ENCODE measurements at places on chromosomes 2 and 18.

DNA sequence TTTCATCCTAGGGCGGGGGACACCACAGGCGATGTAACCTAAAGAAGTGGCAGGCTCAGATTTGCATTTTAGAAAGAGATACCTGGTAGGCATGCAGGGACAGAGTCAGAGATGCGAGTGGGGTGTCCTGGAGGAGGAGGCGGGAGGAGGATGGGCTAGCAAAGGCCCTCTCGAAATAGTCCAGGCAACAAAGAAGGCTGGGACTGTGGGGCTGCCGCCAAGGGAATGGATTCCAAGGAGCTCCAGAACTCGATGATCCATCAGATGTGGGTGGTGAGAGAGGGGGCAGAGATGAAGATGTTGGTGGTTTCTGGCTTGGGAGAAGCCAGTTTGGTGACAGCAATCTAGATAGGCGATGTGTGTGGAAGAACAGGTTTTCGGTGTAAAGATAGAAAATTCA, 12.5 kb upstream of the INPP5D start:
- DNase-seq: no peak

DNA sequence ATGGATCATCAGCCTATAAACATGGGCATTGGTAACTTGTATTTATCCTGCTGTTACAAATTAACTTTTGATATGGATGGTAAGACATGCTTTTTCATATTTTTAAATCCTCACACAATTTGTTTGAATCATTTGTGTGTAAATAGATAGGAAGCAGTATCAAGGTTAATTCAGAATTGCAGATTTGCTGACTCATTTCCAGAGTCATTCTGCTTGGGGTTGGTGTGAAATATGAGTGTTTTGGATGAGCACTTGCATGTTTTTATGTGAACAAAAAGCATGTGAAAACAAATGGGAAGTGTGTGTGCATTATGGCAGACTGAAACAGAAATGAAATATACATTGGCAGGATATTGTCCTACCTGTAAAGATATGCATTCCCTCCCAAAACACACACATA, 11.8 kb downstream of the CCDC85A start:
- no peak for DNase-seq

DNA sequence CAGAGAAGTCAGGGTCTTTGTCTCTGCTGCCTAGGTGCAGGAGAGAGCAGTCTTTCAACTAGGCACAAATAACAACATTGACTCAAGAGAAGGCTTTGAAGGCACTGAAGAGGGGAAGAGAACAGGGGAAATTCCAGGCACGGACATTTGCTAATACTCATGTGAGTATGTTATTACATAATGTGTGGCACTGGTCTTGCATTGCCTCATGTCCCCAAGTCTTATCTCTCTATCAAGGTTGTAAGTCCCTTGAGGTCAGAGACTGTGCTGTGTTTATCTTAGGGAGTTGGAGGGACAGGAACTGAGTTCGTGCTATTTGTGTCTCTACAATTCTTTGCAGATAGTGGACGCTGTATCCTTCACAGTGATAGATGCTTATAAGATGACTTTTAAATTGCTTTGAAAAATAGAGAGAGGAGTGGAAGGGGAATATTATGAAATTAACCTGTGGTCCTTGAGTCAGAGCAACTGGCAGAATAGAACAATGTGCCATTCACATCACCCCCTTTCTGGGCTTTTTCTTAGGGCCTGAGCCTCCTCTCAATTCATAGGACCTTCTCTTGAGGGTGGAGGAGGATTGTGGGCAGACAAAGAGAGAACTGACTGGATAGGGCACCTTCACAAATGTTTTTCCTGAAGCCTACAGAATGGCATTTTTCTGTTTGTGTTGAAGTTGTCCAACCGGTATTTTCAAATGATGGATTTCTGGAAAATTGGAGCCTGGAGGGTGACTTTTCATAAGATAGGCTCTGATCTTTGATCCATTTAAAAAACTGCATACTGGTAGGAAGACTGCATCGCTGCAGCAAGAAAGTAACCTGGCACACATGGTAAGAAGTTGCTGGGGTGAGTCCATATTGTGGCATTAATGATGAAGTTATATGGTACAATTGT, 96.6 kb upstream of the CXCR4 start:
- DNase-seq: no peak

DNA sequence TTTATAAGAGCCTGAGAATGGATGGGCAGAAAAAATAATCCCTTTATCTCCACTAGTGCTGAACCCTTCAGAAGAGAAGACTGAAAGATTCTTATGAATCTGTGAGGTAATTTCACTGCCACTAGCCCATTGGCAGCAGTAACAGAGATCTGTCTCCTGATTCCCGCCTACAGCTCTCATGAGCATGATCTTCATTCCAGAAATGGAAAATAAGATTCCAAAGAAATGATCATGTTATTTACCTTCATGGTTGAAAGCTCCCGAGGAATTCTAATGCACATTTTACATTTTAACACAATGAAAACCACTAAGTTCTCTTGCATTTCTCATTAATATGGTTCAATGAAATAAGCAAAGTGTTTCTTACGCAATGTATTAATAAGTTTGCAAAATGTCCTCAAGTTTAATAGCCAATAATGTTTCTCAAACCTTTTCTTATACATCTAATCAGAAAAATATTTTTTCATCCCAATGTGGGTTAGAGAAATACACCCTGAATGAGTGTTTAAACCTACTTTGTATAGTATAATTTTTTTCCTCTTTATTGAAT, 905.6 kb downstream of the TMEM182 start:
- DNase-seq: no peak

GRCh38 chr2:198141726-198142125, 337.3 kb downstream of the PLCL1 start:
- no peak for DNase-seq

- DNase-seq: no peak
Measured at GRCh38 chr18:11033503-11033902, 115.9 kb downstream of the PIEZO2 start.

Data from GM23338 (cell line).